Central memory CD4-positive, alpha-beta T cell (primary cell): ENCODE measurements at places on chromosomes 4 and X.
A peak's percentile ranks its signal among the peaks of the same experiment; 100 is the strongest.

- no peak for DNase-seq
These were observed 41.8 kb upstream of the PACRGL start for GRCh38 chr4:20658456-20658855.

- no peak for DNase-seq
These were observed 789 bp upstream of the SRPX start for GRCh38 chrX:38221391-38221929.

- no peak for DNase-seq
These were observed 1.5 kb upstream of the TMA16 start for GRCh38 chr4:163492951-163493504.

DNA sequence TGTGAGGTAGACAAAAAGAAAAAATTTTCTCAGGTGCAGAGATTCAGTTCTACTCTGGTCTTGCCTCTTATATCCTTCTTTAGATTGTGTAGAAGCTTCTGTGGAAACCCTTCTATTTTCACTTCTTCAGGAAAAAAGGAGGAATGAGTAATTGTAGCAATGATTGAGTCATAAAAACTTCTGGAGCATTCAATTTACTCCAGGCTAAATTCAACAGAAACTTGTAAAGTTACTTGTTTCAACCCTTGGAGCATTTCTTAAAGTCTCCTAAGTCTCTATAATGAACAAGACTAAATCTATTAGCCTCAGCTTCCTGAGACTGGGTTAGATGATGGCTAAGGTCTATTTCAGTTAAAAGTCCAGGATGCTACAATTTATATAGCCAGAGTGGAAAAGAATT lies 29.9 kb downstream of the BOD1L1 start:
- DNase-seq, result no peak

GRCh38 chr4:62199291-62199810 lies 999.2 kb downstream of the ADGRL3 start:
- DNase-seq, result no peak

- DNase-seq, result peak; percentile 58
These were observed 9.7 kb upstream of the GEMIN8 start for GRCh38 chrX:14039344-14039743.

DNA sequence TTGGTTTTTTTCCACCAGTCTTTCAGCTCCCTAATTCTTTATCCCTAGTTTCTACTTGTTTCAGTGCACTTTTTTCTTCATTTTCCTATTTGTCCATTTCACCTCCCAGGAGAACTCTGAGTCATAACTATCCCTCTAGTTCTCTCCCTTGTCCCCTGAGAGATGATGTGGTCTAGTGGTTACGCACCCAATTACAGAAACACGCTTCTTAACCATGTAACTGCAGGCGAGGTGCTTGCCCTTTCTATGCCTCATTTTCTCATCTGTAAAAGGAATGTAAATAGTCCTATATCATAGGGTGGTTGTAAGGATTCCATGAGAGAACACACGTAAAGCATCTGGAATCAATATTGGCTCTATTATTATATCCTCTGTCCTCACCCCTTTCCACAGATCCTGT lies 8.8 kb upstream of the GRPR start:
- no peak for DNase-seq

DNA sequence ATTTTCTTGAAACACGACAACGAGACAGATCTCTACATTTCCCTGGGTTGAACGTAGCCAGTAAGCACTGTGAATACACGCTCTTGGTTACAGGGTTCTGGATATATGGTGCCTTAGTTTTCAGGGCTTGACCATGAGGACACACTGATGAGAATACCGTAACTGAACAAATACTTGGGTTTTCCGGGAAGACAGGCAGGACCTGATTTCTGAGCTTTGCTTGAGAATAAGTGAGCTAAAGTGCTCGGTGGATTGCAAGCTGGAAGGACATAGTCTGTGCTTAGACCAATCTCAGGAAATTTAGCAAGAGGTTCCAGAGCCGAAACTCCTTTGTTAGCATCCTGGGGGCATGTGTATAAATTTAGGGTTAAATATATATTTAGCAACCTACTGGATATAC lies 876 bp upstream of the TACR3 start:
- no peak for DNase-seq

GRCh38 chr4:154425514-154425913 lies 66.1 kb downstream of the DCHS2 start:
- DNase-seq, result no peak
